ENCODE measurements at places on chromosomes 2 and 18. TPM values are rescaled to one million over a fixed set of nuclear protein-coding genes. Genes with fewer than 3 reads are reported as not detected.

The KCNJ13 gene
- total RNA-seq, result not detected

The UNC80 gene
- total RNA-seq, result 0.27 TPM

The IGFBP2 gene
- 944 TPM for total RNA-seq

The ZNF2 gene
- 5.5 TPM for total RNA-seq

The ERBB4 gene
- 0.72 TPM for total RNA-seq

The HOXD10 gene
- not detected for total RNA-seq

The COBLL1 gene
- total RNA-seq, result 18.6 TPM

The MC5R gene
- total RNA-seq, result 0.26 TPM

The OSR1 gene
- 0.31 TPM for total RNA-seq

The ASNSD1 gene
- total RNA-seq, result 31.7 TPM

The SLC9A4 gene
- 0.07 TPM for total RNA-seq

The NCL gene
- 603 TPM for total RNA-seq

The SYT4 gene
- not detected for total RNA-seq

The OSGEPL1 gene
- total RNA-seq, result 4.1 TPM

The LHCGR gene
- total RNA-seq, result not detected

The PTPRN gene
- total RNA-seq, result 88.2 TPM

Data from astrocyte (in vitro differentiated cells and primary cell).